GM12865 (cell line): ENCODE measurements at places on chromosomes 13 and 19.

DNA sequence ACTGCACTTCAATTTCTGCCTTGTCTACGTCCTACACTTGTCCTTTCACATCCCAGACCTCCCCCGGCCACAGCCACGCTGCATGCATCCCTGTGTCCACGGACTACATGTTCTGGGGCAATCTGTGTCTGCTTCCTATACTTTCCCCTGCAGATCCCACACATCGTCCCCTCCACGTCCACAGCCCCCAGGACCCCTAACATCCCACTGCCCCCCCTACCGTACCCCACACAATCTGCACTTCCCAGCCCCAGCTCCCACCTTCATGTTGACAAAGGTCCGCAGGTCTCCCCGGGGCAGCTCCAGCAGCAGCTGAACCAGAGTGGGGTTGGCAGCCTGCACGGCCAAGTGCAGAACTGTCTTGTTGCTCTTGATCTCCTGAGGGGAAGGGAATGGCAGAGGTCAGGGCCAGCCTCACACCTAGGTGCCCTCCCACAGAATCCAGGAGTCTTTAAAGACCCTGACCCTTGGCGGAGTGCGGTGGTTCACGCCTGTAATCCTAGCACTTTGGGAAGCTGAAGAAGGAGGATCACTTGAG, 10.2 kb downstream of the NFKBID start:
- no peak for DNase-seq

DNA sequence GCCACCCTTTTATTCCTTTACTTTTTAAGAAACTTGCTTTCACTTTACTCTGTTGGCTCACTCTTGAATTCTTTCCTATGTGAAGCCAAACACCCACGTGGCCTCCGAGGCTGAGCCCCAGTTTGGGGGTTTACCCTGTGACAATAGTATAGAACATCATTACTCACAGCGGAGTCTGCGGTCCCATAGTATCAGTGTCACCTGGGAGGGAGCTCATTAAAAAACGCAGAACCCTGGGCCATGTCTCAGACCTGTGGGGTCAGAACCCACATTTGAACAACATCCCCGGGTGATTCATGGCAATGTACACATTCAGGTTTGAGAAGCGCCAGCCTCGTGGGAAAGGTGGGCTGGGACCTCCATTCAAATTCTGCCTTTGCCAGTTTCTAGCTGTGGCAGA, 36.0 kb upstream of the UBL3 start:
- DNase-seq = no peak

DNA sequence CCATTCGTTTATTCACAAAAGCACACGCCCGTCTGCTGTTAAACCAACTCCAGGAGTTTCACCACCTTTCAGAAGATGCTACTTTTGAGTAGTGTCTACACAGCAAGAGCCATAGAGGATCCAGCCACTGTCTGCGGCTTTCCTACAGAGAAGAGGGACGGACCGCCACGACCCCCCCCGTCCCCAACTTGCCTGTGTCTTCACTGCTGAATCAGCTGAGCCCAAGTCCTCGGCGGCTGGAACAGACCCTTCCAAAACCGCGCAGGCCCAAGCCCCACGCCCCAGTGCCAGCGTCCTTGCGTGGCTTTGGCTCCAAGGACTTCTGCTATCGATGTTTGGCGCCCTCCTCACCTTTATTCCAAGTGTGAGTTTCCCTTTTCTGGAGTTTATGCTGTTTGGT, 65.1 kb downstream of the SPACA7 start:
- DNase-seq = no peak

DNA sequence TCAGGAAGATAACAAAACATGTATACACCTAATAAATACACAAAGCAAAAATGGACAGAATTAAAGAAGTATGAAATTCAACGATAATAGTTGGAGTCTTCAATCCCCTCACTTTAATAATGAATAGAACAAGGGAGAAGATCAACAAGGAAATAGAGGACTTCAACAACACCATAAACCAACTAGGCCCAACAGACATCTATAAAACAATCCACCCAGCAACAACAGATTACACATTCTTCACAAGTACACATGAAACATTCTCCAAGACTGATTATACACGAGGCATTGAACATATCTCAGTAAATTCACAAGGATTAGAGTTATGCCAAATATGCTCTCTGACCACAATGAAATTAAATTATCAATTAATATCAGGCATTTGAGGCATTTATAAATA, 185.5 kb upstream of the NBEA start:
- no peak for DNase-seq

DNA sequence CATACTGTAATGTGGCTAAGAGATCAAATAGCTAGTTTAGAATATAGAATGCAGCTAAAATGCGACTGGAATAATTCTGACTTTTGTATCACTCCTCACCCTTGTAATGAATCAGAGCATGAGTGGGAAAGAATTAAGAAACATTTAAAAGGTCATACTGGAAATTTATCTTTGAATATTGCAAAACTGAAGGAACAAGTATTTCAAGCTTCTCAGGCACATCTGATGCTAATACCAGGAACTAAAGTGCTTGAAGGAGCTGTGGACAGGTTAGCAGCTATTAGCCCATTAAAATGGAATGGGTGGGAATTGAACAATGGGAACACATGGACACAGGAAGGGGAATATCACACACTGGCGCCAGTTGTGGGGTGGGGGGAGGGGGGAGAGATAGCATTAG, 144.2 kb upstream of the ZNF91 start:
- no peak for DNase-seq
